ENCODE measurements at places on chromosomes 7 and 10.

- no peak for DNase-seq
Observed at GRCh38 chr10:69963835-69964710, 88.6 kb upstream of the MACROH2A2 start.

DNA sequence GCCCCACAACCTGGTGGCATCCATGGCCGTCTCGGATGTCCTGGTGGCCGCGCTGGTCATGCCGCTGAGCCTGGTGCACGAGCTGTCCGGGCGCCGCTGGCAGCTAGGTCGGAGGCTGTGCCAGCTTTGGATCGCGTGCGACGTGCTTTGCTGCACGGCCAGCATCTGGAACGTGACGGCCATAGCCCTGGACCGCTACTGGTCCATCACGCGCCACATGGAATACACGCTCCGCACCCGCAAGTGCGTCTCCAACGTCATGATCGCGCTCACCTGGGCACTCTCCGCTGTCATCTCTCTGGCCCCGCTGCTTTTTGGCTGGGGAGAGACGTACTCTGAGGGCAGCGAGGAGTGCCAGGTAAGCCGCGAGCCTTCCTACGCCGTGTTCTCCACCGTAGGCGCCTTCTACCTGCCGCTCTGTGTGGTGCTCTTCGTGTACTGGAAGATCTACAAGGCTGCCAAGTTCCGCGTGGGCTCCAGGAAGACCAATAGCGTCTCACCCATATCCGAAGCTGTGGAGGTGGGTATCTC lies 1.1 kb downstream of the HTR5A start:
- DNase-seq: no peak

DNA sequence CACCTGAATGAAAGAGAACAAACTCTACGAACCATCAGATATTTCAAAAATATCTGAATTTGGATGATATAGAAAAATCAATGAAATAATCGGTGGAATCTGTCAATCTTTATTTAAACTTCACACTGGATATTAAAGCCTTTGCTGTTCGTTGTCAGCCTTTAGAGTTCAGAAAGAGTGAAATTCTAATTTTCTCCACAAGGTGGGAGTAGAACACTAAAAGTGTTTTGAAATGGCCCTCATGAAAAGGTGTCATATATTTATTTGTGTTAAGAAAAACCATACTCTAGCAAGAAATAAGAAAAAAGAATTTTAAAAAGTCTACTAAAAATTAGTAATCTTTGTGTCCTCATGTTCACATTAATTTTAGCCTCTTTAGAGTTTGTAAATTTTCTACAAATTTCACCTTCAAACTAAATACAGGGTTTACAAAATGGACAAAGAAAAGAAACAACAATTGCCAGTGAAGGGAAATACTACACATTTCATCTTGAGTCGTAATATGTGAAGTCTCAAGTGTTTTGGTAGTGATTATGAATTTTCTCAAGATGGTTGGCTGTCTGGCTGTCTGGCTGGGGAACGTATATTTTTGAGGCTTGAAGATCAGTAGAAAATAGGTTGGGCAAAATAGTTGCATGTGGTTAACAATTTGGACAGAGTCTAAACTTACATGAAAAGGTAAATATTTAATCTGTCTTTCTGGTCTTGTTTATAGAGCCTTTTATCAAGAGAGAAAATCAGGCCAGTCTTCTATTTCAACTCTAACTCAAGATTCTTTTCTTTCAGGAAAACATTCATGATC lies 43.7 kb downstream of the DNAJB9 start:
- DNase-seq: no peak

DNA sequence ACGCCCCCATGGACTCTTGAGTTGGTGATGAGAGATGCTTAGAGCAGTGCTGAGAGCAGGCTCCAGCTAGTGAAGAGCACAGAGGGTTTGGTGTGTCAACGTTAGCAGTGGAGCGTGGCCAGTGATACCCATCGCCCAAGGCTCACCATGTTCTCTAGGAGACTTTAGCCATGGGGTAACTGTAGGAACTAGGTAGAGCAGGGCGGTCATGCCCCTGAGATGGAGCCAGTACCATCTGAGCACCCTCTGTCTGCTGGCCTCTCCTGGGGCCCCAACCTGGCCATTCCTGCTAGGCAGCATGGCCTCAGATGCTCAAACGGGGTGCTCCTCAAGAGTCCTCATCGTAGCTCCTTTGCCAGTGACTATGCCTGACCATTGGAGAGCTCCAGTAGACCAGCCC lies 179.7 kb downstream of the KCND2 start:
- DNase-seq: no peak

GRCh38 chr10:122461367-122461728 lies at the start of gene HTRA1:
HTRA1 (plus strand) TSS chr10:122461553; CDS start chr10:122461653, 100 bp downstream.
- DNase-seq: no peak

- DNase-seq: no peak
Observed at GRCh38 chr7:56115852-56116538, at the start of gene NUPR2. NUPR2 (minus strand) TSS chr7:56116417; CDS start chr7:56116314, 103 bp downstream.

GRCh38 chr7:128904381-128905197 lies 5.9 kb downstream of the KCP start:
- DNase-seq: no peak

- DNase-seq: no peak
Observed at GRCh38 chr10:26697922-26698608, 564 bp downstream of the PDSS1 start.

DNA sequence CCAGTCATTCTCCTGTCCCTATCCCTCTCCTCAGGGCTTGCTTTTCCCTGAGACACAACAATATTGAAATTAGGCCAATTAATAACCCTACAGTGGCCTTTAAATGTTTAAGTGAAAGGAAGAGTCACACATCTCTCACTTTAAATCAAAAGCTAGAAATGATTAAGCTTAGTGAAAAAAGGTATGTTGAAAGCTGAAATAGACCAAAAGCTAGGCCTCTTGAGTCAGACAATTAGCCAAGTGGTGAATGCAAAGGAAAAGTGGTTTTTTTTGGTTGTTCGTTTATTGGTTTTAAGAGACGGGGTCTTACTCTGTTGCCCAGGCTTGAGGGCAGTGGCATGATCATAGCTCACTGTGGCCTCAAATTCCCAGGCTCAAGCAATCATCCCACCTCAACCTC lies 9.7 kb upstream of the ATAD1 start:
- DNase-seq: no peak

DNA sequence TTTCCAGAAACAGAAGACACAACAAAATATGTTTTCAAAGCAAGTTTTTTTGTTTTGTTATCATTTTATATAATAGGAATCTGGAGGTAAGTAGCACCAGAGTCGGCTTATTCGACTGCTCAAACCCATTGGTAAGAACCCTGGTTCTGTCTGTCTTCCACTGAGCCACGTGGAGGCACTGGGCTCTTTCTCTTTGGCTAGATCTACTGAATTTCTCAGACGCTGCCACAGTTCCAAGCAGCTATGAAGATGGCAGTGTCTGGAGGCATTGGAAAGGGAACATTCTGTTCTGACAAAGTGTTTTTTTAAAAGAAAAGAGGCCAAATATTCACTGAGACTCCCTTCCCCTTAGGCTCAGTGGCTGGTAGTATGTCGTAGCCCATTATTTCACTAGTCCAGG lies 338.8 kb downstream of the NRG3 start:
- DNase-seq: no peak

- DNase-seq: no peak
Observed at GRCh38 chr7:23358152-23358674, 59.1 kb downstream of the MALSU1 start.

DNA sequence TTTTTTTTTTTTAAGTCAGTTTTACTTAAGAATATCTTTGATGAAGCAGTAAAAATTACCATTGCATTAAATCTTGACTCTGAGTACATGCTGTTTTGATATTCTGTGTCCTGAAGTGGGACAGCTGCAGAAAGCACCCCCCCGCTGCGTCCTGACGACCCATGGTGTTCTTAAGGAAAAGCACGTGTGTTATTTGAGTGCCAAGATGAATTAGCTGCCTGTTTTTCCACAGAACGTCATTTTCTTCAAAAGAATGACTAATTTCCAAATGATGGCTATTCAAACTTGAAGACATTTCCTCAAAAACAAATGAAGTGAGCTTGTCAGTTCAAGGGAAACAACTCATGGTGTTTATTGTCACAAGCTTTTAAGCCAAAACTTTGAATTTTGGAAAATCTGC lies 45.9 kb downstream of the CREM start:
- DNase-seq: no peak

DNA sequence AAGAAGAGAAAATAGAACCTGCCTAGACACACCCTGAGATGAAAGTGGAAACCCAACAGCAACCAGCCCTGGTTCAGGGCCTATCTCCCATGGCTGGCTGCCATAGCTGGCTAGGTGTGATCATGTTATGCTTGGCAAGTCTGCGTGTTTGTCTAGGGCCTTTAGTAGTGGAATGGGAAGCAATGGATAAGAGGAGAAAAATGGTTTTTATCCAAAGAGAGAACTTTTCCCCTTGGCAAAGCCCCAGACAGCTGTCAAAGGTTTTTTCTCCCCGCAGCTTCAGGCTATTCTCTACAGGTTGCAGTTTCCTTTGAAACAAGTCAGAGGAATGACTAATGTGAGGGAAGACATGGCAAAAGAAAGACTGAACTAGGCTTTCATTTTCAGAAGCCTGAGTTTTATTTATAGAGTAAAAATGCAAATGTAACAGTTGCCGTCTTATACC lies 161.5 kb downstream of the SEMA3D start:
- no peak for DNase-seq

- DNase-seq: no peak
Observed at GRCh38 chr10:35352512-35352911, 16.2 kb downstream of the CCNY start.

DNA sequence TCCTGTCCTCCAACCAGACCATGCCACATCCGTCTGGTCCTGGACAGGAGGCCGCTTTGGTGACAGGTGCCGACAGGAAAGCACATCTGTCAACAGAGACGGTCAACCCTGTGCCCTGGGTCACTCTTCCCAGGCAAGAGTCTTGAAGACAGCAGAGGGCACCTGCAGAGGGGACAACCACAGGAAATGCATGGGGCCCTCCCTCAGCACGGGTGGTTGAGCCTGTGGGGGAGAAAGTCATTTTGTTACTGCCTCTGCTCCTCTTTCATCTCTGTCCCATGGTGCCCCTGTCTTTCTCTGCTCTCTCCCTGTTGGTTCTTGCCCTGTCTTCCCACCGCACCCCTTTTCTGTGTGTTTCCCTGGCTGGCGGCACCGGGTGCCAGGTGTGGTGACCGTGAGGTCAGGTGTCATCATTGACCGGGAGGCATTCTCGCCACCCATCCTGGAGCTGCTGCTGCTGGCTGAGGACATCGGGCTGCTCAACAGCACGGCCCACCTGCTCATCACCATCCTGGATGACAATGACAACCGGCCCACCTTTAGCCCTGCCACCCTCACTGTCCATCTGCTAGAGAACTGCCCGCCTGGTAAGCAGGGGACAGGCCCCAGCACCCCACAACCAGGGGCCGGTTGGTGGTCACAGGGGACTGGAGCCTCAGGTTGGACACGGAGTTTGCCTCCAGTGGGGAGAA lies 17.6 kb upstream of the VSIR start:
- DNase-seq: no peak

- no peak for DNase-seq
Observed at GRCh38 chr7:67311901-67312300, 315.3 kb downstream of the TYW1 start.

GRCh38 chr10:65898055-65898454 lies 1027.8 kb upstream of the LRRTM3 start:
- no peak for DNase-seq

- DNase-seq: no peak
Observed at GRCh38 chr10:132554053-132554990, 16.7 kb downstream of the INPP5A start.

DNA sequence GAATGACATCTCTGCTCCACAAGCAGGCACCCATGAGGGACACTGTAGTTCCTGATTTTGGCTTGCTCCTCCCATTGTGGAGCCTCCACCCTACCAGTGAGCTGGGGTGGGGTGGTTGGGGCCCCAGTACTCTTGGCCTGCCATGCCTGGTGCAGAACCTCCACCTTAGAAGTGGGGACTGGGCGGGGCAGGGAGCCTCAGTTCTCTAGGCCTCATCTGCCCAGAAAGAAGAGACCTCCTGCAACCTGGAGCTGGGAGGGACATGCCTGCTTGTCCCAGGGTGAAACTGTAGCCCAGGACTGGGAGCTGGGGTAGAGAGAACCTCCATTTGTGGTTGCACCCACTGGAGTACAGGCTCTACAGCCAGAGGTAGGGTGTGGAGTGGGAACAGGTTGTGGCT lies 14.4 kb downstream of the RAMP3 start:
- DNase-seq: no peak

- DNase-seq: no peak
Observed at GRCh38 chr7:149196705-149197171, 1.4 kb downstream of the ZNF282 start.

DNA sequence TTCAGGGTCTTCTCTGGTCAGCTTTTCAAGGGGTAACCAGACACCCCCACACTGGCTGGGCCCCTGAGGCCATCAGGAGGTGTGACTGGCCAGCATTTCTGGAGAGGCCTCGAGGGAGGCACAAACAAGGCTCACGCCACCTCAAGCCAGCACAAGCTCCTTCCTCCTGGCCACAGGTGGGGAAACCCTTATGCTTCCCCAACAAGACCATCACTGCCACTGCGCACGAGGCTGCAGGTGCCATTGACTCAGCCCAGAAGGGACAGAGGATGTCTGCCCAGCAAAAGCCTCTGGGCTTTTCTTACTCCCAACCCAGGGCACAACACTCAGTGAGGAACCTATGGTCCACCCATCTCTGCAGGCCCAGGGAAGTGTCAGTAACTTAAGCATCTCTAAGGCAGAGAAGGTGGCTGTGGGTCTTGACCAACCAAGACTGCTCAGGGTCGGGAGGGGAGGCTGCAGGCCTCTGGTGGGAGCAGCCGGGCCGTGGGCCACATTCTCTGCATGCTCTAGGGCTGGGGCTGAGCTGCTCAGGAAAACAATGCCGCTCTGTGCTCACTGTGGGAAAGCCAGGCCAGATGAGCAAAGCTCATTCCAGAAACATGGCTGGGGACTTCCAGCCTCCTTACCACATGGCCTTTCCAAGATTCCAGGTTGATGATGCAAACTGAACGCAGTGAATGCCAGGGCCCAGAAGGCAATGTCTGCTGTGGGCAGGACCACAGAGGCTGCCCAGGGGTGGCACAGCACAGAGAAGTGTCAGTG lies 24.2 kb upstream of the RASSF4 start:
- DNase-seq: no peak

GRCh38 chr10:12980102-12980661 lies 21.3 kb downstream of the CCDC3 start:
- no peak for DNase-seq

DNA sequence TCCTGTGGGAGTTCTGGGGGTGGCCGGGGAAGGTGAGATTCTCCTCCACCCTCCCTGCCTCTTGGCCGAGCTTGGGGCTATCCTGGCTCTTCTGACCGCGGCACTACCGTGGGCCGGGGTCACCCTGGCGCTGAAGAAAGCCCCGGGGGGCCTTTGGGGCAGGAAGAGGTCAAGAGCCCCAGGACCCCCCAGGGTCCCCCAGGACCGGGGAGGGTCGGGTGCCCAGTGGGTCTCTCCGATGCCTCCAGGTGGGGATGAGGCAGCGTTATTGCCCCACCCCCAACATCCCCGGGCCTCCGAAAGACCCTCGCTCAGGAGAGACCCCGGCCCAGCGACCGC lies 439 bp upstream of the KNDC1 start:
- no peak for DNase-seq

All from activated CD4-positive, alpha-beta T cell treated with anti-CD3 and anti-CD28 coated beads, Interleukin-2, amount 50 U/mL, for 4 hours (primary cell).